Right cardiac atrium (tissue), 5 donors: ENCODE measurements at places on chromosomes 2 and 18. TPM values are rescaled to one million over a fixed set of nuclear protein-coding genes. Genes with fewer than 3 reads are reported as not detected.

- no peak for DNase-seq
These were observed 29.3 kb downstream of the PELI1 start for GRCh38 chr2:64114912-64115277.

GRCh38 chr2:47295131-47295980 is 107.6 kb upstream of the MSH2 start:
- no peak for DNase-seq

GRCh38 chr2:217873371-217873770 is 129.4 kb downstream of the TNS1 start:
- DNase-seq, result no peak

DNA sequence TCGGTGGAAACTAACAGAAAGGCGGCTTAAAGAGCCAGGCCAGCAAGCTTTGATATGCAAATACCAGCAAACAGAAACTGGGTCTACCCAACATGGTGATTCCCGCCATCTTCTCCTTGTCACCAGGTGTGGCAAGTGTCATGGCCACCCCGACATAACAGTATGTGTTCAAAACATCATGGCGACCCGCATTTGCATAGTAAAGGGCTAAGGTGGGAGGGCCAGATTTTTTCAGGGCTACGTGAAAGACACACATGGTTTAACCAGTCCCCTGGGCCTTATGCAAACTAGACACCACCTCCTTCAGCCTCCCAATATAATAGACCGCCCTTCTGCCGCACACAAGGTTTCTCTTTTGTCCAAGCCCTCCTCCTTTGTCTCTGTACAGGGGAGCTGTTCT is 260.4 kb downstream of the METTL4 start:
- no peak for DNase-seq

DNA sequence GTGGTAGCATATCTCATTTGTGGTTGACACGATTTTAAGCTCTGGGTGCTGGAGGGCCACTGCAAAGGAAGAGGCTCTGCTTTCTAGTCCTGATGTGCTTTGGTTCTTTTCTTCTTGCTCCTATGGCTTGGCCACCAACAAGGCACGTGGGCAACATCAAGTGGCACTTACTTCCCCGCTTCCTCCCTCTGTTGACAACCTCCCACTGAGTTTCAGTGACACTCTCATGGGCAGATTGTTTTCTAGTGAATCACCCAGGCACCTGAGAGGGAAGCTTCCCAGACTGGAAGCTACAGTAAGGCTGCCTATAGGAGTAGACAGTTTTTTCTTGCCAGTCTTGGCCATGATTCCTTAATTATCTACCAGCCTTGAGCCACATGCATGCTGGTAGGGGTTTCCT is 89.0 kb downstream of the NBAS start:
- no peak for DNase-seq

DNA sequence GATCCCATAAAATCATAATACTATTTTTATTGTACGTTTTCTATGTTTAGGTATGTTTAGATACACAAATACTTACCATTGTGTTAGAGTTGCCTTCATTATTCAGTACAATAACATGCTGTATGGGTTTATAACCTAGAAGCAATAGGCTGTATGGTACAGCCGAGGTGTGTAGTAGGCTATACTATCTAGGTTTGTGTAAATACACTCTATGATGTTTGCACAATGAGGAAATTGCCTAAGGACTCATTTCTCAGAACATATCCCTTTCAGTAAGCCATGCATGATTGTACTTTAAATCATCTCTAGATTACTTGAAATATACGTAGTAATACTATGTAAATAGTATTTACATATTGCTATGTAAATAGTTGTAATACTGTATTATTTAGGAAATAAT is 156.7 kb downstream of the CDCA7 start:
- no peak for DNase-seq

DNA sequence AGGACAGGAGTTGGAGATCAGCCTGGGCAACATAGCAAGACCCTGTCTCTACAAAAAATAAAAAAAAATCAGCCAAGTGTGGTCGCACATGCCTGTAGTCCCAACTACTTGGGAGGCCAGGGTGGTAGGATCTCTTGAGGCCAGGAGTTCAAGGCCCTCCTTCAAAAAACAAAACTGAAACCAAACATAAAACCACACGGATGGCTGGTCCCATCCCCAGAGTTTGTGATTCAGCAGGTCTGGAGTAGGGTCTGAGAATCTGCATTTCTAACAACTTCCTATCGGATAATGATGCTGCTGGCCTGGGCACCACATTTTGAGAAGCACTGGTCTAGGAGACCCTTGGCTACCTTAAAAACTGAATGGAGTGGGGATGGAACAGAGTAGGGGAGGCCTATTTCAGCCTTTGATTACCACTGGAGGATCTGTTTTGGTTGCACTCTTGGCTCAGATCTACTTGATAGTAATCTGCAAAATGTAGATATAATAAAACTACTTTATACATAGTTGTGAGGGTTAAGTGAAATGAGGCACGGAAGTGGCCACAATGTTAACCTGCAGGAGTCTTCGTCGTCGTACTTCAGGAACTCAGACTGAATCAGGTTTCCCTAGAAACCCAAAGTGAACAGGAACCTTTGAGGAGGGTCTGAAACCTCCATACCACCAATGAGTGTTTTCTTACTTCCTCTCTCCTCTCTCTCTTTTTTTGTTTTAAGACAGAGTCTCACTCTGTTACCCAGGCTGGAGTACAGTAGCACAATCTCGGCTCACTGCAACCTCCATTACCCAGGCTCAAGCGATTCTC is 25.5 kb upstream of the NFE2L2 start:
- no peak for DNase-seq

GRCh38 chr2:120108049-120108448 is 95.2 kb downstream of the EPB41L5 start:
- DNase-seq, result no peak

Gene FSIP2
- total RNA-seq, result 0.33 TPM

GRCh38 chr2:44822174-44822573 is 119.3 kb upstream of the SIX3 start:
- no peak for DNase-seq

Gene COL6A3
- 54.4 TPM for total RNA-seq

DNA sequence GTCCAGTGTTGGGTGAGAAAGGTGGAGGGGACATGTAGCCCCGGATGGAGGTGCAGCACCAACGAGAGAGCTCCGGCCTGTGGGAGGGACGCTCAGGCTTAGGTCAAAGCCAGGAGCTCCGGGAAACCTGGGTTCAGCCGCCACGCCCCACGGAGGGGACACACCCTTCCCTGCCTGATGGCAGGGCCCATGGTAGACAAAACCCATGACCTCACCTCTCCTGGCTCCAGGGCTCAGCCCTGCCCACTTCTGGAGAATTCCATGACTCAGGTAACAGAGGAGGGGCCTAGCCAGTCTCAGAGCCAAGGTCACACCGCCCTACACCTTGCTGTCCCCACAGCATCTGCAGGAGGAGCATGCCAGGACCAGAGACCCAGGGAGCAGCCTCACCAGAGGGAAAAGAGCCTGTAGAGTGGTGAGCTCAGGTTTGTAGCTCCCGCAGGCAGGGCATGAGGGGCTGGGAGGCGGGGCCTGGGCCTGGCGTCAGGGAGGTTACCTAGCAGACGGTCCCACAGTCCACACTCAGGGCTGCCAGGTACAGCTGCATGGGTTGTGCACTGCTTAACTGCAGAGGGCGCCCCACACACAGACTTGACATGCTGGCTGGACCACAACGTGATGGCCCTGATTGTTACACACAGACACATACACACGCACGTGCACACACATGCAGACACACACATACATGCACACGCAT is 70.8 kb upstream of the SMAD7 start:
- peak; percentile 76 for DNase-seq

- DNase-seq, result no peak
These were observed 67.3 kb downstream of the CTNNA2 start for GRCh38 chr2:79580175-79580574.

- no peak for DNase-seq
These were observed 1040.7 kb upstream of the SLC39A10 start for GRCh38 chr2:194616334-194616733.

DNA sequence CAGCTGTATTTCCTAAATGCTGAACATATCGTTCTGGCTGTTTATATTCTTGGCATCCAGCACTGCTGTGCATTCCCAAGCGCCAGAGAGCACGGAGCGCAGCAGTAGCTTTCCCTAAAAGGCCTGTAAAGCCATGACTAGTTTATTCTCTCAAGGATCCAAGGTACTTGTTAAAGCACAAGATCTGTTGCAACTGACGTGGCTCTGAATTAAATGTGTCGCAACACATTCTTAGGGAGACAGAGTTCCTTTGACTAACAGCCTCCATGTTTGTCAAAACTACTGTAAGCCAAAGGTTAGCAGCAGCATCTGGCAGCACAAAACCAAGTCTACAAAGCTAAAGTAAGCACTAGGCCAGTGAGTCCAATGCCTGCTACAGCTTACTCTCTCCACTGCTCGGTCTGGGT is 188.6 kb upstream of the FN1 start:
- DNase-seq, result peak; percentile 41

DNA sequence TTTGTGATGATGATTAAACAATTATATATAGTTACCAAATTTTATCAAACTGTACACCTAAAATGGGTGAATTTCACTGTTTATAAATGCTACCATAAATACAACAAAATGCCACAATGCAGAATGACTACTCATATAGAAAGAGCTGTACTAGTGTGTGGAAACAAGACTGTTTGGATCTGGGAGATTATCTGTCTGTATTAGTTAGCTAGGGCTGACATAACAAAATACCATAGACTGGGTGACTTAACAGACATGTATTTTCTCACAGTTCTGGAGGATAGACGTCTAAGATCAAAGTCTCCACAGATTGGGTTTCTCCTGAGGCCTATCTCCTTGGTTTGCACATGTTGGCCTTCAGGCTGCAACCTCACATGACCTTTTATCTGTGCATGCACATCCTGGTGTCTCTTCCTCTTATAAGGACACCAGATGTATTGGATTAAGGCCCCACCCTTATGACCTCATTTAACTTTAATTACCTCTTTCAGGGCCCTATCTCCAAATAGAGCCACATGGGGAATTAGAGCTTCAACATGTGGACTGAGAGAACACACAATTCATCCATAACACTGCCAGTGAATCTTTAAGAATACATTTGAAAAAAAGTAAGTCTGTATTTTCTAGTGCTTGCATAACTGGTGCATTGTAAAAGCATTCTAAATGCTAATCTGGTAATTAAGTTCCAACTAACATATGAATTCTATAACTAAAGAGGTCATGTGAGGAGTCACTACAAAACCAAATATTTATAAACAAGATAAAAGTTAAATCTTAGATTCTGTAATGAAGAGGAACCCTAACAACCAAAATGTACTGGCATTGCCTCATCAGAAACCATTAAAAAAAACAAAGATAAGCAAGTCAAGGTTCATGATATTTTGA is 699.6 kb downstream of the NYAP2 start:
- no peak for DNase-seq

Gene LYPD6
- total RNA-seq, result 0.46 TPM

- no peak for DNase-seq
These were observed 26.5 kb upstream of the C2orf74 start for GRCh38 chr2:61135510-61135909.

DNA sequence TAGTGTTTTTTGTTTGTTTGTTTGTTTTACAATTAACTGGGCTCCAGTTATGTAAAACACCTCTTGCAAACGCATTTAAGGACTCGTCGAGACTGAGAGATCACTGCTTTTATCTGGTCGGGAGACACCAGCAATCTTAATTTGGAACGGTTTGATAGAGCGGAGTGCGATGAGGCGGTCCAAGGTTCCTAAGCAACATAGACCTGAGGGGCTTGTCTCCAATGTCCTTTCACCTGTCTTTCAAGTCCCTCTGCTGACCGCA is 729 bp upstream of the SELENOI start:
- no peak for DNase-seq

Gene ADAM23
- total RNA-seq, result 39.3 TPM

GRCh38 chr2:23488584-23488983 is 103.6 kb downstream of the KLHL29 start:
- no peak for DNase-seq

Gene CTLA4
- total RNA-seq, result not detected

Gene MSTN
- total RNA-seq, result 0.12 TPM

- DNase-seq, result no peak
These were observed 686.1 kb upstream of the SALL3 start for GRCh38 chr18:78293540-78293939.

DNA sequence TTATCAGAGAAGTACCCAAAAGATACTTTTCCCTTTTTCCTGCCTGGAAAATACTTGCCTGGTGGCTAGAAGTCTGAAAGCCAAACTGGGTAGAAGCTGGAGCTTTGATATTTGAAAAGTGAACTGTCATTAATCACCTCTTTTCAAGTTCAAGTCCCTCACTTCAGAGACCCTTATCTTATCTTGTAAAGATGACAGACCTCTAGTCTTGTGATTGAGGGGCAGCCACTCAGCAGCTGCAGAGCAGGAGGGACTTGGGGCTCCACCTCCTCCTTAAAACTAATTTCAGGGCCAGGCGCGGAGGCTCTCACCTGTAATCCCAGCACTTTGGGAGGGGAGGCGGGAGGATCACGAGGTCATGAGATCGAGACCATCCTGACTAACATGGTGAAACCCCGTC is 64.2 kb upstream of the CDCA7 start:
- no peak for DNase-seq

- no peak for DNase-seq
These were observed 27.9 kb upstream of the AGFG1 start for GRCh38 chr2:227443889-227444568.

DNA sequence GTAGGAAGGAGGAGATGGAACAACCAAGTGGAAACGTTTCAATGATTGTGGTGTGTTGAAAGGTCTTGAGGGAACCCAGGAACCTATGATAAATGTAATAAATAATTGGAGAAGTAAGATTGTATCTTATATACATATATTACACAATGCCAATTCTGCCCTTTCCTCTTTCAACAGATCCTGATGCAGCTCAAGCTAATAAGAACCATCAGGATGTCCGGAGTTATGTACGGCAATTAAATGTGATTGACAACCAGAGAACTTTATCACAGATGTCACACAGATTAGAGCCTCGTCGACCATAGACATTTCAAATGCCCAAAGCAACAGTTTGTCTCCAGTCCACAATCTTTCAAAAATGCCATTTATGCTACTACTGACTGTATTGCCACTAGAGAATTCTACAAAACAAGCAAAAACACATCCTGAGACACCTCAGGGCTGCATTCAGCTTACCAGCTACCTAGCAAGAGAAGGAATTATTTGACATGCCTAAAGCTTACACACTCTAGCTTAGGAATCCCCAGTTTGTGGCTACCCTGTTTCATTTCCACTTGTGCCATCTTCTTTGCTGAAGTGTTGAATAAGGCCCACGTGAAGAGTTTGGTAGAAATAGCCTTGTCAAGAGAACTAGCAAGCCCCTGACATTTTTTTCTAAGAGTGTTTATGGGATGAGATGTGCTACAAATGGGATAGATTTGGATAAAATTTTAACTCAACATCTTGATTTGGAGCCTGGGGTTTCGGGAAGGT is 24.0 kb upstream of the MAP3K20 start:
- no peak for DNase-seq

Gene RAX
- total RNA-seq, result not detected

Gene CCDC148
- 1.1 TPM for total RNA-seq

Gene LCT
- total RNA-seq, result not detected

DNA sequence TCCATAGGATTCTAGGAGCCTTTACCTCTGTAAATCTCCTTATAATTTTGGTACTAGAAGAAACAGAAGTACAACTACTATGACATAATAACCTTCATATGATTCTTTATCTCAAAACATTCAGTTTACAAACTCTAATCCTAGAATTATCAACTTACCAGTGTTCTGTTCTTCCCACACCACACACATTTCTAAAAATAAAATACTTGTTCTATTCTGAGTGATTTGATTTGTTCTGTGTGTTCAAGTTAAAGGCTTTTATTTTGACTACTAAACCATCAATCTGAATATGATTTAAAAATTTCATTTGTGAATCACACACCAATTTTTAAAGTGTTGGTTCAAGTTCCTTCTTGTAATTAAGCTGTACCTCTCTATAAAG is 16.0 kb downstream of the CYTIP start:
- no peak for DNase-seq

GRCh38 chr18:36843784-36844183 is 14.9 kb downstream of the KIAA1328 start:
- DNase-seq, result no peak
